ENCODE measurements at places on chromosomes 5 and 9.

- no peak for DNase-seq
Measured at GRCh38 chr9:111803924-111804323, 9.2 kb upstream of the SHOC1 start.

DNA sequence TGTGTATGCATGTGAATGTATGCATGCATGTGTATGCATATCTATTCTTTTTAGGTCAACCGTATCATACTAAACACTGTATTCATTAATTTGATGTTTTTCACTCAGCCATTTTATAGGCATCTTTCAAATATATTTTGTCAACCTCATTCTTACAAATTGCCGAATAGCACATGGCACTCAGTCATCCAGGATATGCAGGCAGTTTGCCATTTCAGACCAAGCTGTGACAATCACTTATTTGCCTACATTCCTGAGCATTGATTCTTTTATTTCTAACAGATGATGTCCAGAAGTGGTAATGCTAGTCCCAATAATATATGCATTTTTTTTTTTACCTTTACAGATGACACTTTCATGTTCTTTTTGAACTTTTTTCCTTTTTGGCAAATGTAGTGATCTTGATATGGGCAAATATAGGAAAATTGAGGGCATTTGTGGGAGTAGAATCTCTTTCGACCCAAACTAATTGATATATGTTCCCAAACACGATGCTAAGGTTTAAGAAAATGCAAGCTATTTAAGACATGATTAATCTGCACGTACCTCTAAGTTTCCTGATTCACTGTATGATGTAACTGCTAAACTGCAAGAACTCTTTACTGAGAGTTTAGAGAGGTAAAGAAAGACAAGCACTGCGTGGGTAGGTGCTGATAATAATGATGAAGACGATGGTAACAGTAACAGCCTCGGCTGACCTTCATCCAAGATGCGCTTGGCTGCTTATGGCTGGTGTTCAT lies 153.9 kb upstream of the DAP start:
- DNase-seq, result no peak

DNA sequence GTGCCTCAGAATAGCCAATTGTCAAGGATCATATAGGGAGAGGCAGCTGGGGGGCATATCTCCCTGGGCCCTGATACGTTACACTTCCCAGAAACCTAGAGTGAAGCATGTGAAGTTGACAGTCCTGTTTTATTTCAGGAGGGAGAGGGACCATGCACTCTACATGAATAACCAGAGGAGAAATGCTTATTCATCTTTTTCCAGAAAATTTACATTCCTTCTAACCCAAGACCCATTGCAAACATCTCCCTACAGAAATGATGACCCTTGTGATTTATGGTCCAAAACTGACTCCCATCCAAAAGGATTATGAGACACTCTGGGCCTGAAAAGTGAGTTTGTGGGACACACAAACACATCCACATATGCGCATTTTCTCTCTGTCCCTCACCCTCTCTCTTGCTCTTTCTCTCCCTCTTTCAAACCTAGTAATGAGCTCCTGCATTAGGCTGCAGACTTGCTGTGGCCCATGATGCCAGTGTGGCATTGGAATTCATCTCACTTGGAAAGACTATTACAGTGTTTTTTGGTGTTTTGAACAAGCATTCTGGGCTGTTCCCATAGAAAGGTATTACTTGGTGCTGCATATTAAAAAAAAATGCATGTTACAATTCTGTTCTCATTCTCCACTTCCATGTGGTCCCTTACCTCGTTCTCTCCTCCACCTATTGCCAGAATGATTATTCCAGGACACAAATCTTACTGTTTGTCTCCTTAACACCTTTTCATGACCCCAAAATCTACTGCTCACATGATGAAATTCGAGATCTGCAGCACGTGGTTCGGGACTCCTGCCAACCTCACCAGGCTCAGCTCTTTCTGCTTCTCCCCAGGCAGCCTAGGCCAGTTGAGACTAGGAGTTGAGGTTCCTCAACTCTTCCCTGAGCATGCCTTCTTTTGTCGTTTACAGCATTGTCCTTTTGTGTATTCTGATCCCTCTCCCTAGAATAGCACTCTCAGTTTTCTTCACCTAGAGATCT lies 451.3 kb upstream of the KLF4 start:
- DNase-seq, result no peak

GRCh38 chr5:157343842-157344790 lies 78.2 kb downstream of the CYFIP2 start:
- DNase-seq, result no peak

DNA sequence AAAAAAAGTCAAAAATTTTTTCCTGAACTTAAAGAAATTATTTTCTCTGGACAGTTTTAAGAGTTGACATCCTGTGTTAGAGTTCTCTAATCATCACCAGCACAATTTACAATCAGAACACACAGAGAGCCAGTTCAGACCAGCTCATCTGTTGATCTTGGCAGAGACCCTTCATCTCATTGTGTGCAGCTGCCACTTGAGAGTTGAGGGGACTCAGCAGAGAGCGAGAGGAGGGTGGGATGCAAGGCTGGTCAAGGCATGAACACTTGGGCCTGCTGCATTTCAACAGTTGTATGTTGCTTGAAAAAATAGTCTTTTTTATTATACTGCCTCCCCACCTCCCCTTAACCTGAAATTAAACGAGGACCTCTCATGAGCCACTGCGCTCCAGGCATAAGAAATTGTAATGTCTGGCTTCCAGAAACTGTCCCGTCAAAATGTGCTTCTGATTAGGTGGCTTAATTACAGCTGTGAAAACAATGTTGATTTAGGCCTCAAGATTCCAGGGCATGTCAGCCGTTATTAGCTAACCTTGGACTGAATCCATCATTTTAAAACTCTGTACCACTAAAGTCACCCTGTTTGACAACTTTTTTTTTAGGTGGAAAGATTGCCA lies 383.6 kb downstream of the CCDC171 start:
- DNase-seq, result no peak

- DNase-seq, result no peak
Measured at GRCh38 chr9:133676450-133676849, 40.3 kb downstream of the DBH start.

DNA sequence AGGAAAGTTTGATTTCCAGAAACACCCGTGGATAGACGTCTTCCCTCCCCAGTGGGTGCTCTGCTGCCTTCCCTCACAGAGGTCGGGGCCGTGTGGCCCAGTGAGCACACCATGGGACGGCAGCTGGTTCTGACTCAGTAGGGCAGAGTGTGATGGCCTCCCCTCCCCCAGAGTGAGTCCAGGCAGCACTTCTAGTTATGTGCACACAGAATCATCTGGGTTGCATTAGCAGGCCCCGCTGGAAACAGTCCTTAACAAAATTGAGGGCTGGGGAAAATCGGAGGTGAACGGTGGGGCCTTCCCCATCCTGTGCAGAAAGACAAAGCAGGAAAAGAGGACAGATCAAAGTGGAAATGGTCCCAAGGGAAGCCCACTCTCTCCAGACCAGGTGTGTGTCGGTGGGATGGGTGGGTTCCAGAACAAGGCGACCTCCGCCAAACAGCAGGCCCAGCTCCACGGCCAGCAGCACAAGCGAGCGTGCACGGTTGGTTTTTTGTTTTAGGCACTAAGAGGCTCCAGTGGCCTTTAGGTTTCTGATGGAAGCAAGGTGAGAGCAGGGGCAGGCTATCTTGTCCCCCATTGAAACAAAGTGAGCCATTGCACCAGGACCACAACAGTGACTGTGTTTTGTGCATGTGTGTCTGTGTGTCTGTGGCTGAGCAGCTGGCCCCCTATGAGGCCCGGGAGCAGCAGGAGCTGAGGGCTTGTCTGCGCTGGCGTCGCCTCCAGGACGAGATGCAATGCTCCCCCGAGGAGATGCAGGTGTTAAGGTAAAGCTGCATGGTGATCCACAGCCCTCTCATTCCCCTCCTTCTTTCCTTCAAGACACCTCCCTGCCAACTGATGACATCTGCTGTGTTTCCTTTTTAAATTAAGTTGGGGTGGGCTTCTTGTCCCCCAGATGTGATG lies 201.5 kb downstream of the AOPEP start:
- DNase-seq, result no peak

DNA sequence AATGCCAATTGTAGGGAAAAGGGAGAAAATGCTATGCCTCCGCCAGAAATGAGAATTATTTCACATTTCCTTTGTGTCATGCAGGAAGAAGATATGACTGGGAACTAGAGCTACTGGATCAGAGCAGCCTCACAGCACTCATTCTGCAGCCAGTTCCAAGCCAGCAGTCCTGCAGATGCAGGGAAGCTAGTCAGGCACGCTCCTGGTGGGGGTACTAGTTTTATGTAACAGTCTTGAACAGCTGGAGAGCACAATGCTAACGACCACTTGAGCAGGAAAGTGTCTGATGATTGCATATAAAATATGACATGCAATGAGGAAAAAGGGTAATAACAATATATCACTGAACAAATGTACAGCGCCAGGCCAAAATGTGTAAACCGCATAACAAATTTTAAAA lies 21.7 kb downstream of the CDH10 start:
- DNase-seq, result no peak

DNA sequence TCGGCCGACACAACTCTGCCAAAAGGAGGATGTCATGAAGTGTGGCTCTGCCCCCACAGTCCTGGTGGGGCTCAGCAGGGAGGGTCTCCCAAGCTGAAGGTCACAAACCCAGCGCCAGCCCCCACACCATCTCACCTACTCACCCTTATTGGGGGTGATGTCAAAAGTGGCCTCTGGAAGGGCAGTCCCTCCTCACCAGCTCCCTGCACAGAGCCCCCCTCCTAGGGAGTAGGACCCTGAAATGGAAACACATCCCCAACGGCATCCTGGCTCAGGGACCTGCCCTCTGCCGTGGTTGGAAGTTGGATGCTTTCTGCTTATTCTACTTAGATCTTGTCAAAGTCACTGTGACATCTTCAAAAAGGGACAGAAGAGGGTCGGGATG lies 89.5 kb downstream of the NSUN2 start:
- DNase-seq, result no peak

- no peak for DNase-seq
Measured at GRCh38 chr9:652914-653313, 188.6 kb upstream of the DMRT1 start.

DNA sequence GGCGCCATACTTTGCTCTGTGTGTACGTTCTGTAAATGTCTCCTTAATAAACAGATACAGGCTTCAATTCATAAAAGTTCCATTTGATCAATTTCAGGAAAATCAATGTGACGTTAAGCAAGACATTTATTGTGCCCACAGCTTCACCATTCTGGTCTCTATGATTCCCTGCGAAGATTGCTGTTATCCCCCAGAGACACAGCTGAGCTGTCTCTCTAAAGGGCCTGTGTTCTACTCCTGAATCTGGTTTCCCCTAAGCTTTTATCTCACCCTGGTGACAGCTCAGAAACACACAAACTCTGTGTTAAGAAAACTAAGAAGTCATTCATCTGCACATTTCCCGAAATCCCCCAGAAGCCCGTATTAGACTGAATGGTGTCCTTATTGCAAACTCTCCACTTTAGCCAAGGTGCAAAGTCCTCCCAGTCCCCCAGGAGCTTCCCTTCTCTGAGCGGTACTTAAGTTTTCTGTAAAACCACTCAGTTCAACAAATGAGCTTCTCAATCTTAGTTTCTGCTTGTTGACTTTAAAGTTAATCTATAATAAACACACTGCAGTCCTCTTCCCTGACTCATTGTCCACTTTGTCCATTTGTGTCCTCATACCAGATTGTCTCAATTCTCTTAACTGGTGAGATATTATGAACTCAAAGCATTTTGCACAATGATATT lies 1.4 kb upstream of the C5orf15 start:
- no peak for DNase-seq

DNA sequence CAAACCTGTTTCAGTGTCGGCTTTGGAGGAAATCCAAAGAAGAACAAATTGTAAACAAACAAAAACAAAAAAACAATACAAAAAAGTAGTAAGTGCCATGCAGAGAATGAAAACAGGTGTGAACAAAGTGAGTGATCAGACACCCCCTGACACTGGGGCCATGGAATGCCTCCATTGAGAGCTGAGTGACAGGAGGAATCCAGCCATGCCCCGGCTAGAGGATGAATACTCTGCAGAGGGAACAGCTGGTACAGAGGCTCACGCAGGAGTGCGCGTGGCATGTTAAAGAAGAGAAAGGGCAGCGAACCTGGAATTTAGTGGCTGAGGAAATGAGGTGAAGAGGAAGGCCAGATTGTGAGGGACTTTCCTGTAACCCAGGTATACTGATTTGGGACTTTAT lies 15.5 kb upstream of the CCNJL start:
- DNase-seq, result no peak

- no peak for DNase-seq
Measured at GRCh38 chr5:80106916-80107315, 71.8 kb downstream of the THBS4 start.

DNA sequence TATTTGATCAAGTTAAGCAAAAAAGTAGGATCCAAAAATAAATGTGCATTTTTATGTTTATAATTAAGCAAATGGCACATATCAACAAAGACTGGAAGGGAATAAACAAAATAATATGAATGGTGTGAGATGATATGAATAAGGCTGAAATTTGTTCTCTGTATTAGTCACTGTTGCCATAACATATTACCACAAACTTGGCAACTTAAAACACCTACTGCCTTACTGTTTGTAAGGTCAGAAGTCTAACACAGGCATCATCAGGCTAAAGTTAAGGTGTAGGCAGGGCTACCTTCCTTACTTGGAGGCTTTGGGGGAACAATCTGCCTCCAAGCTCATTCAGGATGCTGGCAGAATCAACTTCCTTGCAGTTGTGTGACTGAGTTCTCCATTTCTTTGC lies 19.3 kb downstream of the PGGT1B start:
- DNase-seq, result no peak

GRCh38 chr5:979100-979817 lies 29.3 kb upstream of the NKD2 start:
- DNase-seq, result no peak

- no peak for DNase-seq
Measured at GRCh38 chr5:93274291-93274690, 306.7 kb downstream of the NR2F1-AS1 start.

GRCh38 chr5:90308787-90309585 lies 100.6 kb downstream of the CETN3 start:
- DNase-seq, result no peak

GRCh38 chr5:135222171-135222681 lies 176.8 kb downstream of the MACROH2A1 start:
- DNase-seq, result no peak

DNA sequence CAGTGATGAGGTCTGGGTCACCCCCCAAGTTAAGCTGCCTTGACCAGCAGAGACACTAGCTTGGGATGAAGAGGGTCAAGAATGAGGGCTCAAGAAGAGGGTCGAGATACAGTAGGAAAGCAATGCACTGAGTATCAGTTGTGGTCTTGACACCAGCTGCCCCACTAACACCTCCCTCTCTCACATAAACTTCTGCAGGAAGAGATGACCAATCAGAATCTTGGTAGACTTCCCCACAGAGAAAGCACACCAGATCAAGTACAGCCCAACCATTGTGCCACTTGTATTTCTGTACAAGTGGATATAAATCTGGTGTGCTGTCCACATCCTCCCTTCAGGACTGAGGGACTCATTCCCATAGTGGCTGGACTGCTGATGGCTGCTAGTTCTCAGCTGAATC lies 101.2 kb upstream of the ELL2 start:
- DNase-seq, result no peak

DNA sequence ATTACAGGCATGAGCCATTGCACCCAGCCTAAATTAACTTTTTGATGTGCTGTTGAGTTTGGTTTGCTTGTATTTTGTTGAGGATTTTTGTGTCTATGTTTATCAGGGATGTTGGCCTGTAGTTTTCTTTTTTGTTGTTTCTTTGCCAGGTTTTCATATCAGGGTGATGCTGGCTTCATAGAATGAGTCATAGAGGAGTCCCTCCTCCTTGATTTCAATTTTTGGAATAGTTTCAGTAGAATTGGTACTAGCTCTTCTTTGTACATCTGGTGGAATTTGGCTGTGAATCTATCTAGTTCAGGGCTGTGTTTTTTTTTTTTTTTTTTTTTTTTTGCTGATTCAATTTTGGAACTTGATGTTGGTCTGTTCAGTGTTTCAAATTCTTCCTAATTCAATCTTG lies 1164.3 kb upstream of the DMAC1 start:
- no peak for DNase-seq

Measured in activated CD4-positive, alpha-beta T cell treated with anti-CD3 and anti-CD28 coated beads for 4 hours (primary cell).